DMS 273 treated with DMSO at 0.1 percent for 48 hours (cell line): ENCODE measurements at places on chromosomes 7 and 10.

DNA sequence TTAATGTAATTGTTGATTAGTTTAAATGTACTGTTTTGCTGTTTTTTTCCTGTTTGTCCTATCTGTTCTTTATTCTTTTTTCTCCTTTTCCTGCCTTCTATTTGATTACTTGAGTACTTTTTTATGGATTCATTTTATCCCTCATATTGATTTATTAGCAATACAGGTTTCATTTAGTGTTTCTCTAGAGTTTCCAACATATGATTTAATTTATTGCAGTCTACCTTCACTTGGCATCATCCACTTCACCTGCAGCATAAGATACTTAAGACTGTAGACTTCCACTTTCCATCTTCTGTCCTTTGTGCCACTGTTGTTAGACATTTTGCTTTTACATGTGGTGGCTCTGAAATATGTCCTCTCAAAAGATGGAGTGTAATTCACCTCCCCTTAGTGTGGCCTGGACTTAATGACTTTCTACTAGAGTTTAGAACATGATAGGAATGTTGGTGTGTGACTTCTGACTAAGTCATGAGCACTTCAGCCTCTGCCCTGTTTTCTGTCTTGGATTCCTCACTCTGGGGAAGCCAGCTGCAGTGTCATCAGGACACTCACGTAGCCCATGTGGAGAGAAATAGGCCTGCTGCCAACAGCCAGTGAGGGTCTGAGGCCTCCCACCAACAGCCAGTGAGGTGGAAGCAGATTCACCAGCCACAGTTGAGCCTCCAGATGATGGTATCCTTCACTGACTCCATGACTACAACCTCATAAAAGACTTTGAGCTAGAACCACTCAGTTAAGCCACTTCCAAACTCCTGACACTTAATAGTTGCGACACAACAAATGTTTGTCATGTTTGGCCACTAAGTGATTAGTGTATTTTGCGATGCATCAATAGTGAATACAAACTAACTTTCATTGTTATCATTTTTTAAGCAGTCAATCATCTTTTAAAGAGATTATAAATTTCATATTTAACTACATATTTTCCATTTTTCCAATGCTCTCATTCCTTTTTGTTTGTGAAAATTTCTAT lies 643.5 kb upstream of the DPP6 start:
- no peak for DNase-seq

GRCh38 chr7:78712111-78712510 lies 741.4 kb downstream of the MAGI2 start:
- DNase-seq = no peak

DNA sequence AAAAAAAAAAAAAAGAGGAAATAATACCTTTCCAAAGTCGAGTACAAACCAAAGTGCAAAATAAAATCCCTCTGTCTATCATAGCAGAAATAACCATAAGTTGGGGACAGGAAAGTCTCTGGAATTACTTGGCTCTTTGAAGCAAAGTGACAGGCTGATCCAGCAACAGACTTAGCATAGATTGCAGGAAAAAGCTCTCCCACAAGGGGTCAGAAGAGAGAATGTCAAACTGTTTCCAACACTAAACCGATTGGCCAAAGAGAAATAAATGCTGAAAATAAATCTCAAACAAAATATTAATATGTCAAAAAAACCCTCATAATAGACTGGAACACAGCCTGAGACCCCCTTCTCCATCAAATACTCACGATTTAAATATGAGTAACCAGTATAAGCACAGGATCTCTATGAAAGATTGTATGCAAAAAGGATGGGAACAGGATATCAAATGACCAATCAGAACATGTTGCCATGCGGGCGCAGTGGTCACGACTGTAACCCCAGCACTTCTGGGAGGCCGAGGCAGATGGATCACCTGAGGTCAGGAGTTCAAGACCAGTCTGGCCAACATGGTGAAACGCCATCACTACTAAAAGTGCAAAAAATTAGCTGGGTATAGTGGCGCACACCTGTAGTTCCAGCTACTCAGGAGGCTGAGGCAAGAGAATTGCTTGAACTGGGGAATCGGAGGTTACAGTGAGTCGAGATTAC lies 1000.7 kb upstream of the LRRN3 start:
- DNase-seq = no peak

DNA sequence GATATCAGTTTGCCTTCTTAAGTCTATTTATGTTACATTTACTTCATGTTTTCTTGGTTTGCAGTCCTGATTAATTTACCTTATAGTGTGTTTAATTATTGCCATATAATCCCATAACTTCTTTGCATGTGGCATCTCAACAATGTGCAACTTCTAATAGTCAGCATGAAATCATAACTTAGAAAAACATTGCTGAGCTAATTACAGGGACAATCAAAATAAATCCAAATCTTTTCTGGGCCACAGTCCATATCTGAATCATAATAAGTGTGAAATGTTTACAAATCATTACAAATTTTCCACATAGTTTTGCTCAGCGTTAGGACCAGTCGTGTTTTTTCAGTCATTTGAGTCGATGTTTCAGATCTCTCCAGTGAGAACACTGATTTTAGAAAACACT lies 29.1 kb upstream of the CABCOCO1 start:
- no peak for DNase-seq

DNA sequence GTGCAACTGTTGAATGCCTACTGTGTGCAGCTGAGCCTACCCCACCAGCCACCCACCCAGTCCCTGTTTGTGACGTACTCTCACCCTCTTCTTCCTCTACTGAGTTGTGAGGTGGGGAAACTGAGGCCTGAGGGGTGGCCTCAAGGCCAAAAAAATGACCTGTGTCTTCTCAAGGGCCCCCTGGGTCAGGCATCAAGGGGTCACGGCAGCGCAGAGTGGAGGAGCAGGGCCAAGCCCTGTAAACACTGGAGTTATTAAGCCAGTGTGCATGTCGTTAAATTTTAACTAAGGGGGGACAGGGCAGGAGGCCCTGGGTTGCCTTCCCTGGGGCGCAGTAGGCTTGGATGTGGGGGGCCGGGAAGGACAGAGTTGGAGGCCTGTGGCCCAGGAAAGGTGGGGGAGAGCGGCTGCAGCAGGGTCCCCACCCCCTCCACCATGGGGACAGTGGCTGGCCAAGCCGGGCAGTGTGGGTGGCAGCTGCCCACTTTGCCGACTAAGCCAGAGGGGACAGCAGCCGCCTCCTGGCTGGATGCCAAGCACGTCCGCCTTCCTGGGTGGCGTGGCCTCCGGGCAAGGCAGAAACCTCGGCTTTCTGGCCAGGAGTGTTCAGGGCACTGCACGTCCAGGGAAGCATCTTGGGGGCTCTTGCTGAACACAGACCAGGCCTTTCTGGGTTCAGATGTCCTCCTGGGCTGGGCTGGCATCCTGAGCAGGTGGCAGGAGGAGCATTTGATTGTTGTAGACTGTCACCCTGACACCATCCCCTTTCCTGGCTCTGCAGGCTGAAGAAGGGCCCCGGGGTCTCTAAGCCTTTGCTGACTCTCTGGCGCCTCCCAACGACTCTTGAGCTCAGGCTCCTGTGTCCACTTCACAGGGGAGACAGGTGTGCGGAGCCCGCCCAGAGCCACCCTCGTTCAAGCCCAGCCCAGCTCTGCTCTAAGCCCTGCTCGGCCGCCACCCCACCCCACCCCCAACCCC lies 1.9 kb downstream of the SLC29A4 start:
- peak; percentile 66 for DNase-seq

DNA sequence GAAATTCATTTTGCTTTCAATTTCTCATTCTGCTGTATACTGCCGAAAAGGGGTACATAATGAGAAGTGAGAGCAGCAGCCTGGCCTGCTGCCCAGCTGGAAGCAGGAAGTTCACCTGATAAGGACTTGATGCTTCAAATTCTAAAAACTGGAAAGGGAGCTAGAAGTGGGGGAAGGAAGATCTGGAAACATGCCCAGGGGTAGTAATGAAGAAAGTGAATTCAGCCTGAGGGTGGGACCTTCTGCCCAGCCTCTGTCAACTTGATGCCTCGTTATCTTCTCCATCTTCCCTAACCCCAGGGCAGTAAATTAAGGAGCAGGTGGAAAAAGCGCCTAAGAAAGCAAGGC lies 69.4 kb downstream of the ARMH3 start:
- no peak for DNase-seq

- no peak for DNase-seq
Measured at GRCh38 chr7:33762151-33762910, 143.0 kb upstream of the BMPER start.

GRCh38 chr7:68813551-68814080 lies 784.7 kb upstream of the AUTS2 start:
- no peak for DNase-seq

- no peak for DNase-seq
Measured at GRCh38 chr10:74103560-74104258, 46.9 kb downstream of the AP3M1 start.

DNA sequence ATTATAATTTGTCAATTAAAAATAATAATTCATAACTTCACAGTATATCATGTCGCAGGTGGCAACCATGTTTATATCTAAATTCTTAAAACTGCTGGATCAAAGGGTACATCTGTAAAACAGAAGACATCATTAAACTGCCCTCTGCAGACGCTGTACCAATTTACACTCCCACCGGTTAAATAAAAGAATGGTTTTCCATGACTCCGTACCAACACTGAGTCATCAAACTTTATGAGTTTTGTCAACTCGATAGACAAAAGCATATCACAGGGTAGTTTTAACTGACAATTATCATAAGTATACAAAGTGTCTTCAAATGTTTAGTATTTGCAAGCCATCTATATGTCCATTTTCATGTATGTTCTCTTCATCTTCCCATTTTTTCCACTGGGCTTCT lies 5.7 kb upstream of the GSTK1 start:
- DNase-seq = no peak

- DNase-seq = peak; percentile 30
Measured at GRCh38 chr7:15403751-15404150, 158.1 kb downstream of the AGMO start.

- no peak for DNase-seq
Measured at GRCh38 chr7:140235114-140235513, 58.3 kb upstream of the KDM7A start.

DNA sequence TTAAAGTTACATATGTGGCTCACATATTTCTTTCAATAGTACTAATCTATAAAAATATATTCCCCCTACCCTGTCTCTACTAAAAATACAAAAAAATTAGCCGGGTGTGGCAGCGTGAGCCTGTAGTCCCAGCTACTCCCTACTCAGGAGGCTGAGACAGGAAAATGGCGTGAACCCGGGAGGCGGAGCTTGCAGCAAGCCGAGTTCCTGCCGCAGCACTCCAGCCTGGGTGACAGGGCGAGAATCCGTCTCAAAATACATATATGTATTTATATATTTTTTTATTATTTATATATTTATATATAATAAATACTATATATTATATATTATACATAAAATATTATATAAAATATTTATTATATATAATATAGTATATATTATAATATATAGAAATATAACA lies 69.7 kb upstream of the GRM3 start:
- no peak for DNase-seq

GRCh38 chr7:32536585-32536984 lies 41.3 kb downstream of the AVL9 start:
- DNase-seq = no peak

- peak; percentile 68 for DNase-seq
Measured at GRCh38 chr7:26514633-26515032, 223.0 kb downstream of the SNX10 start.

GRCh38 chr10:62046522-62047227 lies 145.2 kb downstream of the ARID5B start:
- peak; percentile 75 for DNase-seq

DNA sequence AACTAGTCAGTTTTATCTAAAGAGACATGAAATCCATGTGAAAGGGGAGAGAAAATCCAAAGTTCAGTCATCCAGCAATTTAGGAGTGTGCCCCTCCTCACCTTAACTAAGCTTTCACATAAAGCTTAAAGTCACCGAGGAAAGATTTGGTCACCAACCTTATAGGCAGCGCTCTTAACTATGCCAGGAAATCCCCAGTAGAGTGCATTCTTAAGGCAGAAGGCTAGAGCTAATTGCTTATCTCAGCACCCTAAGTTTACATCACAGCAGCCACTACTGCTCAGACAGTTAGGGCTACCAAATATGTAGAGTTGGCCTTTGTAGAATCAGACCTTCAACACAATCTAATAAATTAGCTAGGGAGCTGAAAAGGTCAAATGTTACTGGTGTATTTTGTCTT lies 47.9 kb downstream of the MTPN start:
- no peak for DNase-seq

DNA sequence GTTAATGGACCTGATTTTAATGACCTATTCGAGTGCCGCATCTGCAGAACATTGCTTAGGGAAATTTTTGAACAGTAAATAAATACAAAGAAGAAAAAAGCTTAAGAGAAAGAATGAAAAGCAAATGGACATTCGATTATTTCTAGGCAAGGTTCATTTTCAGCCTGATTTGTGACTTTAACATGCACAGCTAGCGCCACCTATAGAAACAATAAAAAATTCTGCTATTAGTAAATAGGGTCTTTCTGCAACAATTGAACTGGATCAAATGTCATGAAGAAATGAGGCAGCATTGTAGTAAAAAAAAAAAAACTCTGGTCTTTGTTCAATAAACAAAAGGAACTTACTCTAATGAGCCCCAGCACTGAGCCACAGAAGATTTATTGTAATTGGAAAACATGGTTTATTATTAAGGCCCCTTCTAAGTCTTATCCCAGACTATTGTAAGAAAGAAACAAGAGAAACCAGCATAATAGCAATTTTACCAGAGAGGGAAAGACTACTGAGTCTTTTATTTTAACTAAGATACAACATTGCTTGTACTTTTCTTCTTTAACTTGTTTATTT lies 41.4 kb upstream of the GHITM start:
- no peak for DNase-seq

- no peak for DNase-seq
Measured at GRCh38 chr10:60311821-60312220, 77.9 kb downstream of the ANK3 start.

GRCh38 chr10:84543948-84544347 lies 215.6 kb downstream of the CCSER2 start:
- no peak for DNase-seq

DNA sequence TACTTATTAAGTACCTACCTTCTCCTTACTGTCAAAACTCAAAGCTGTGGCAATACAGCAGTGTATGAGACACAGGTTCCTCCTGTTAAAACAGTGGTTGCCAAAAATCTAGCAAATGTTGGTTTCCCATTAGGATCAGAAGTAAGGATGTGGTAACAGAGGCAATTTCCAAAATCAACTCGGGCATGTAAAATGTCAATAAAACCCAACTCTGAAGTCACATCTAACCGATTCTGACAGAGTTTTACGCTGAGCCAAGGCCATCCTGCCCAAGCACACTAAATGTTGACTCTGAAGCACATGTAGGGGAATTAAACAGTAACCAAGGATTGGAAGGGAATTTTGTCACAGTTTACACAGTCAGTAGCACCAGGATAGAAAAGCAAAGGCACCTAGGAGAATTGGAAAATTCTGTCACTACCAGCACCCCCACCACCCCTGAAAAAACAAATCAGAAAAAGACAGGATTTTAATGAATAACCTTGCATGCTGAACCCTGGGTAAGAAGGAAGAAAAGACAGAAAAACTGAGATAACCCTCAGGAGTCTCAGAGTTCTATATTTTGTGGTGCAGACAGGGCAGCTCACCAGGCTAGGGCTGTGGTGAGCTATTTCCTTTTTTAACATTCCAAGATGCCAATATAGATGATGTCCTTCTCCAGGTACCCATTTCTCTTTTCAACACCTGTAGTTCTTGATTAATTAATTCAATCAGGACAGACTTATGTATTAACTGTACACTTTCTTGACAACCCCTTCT lies 119.5 kb downstream of the DOCK4 start:
- DNase-seq = no peak

- DNase-seq = no peak
Measured at GRCh38 chr10:100477970-100478369, 15.2 kb downstream of the WNT8B start.
